ENCODE measurements at places on chromosomes 3 and 15. TPM values are rescaled to one million over a fixed set of nuclear protein-coding genes. Genes with fewer than 3 reads are reported as not detected.

Gene CCR8
- not detected for total RNA-seq

Gene DUOX1
- total RNA-seq, result 0.23 TPM

Gene ACP3
- total RNA-seq, result 11.3 TPM

Gene MESP2
- total RNA-seq, result not detected

GRCh38 chr3:190120269-190121060, at the start of gene P3H2:
TSS of gene P3H2 (minus strand) at chr3:190120897. CDS start at chr3:190120731, 166 bp downstream.
- peak; percentile 88 for DNase-seq

- peak; percentile 33 for DNase-seq
Measured at GRCh38 chr3:46662771-46663551, 30.5 kb downstream of the ALS2CL start.

DNA sequence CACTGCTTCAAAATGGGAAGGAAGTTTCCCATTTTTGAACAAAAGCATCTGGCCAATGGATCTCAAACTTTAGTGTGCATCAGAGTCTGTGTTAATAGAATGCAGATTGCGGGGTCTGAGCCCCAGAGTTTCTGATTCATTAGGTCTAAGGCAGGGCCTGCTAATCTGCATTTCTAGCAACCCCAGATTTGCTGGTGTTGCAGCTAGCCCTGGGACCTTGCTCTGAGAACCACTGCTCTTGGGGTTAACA, 30.7 kb upstream of the USP3 start:
- DNase-seq, result no peak

DNA sequence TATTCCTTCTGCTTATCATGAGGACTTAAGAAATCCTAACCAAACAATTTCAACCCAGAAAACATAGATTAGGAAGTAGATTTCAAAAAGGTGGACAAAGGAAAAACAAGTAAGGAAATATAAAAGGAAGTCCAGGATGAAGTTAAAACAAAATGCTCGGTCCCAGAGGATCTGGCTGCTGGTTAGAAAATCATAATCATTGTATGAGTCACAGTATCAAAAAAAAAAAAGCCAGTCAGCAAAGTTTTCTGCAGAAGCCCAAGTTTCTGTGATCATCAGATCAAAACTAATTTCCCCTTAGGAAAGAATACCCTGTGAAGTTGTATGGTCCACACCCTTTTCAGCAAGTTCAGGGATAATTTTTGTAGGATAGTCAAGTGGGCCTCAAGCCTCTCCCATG, 43.0 kb upstream of the LRTM1 start:
- DNase-seq, result no peak

DNA sequence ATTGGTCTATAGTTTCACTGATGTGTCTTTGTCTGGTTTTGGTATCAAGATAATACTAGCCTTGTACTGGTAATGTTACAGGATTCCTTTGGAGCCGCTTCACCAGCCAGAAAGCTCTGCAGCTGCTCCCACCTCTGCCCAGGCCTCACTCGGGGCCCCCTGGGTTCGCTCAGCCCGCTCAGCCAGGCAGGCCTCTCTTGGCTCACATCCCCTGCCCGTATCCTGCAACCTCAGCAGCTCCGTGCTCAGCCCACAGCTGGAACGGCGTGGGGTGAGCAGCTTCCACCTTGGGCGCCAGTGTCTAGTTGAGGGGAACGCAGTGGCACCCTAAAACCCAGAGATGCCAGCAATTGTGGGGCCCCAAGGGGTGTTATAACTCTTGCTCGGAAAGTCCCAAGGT, 429.7 kb upstream of the ROBO2 start:
- no peak for DNase-seq

- DNase-seq, result peak; percentile 79
Measured at GRCh38 chr3:139935866-139936817, 1.2 kb downstream of the CLSTN2 start.

GRCh38 chr3:132488151-132488550, 70.8 kb downstream of the DNAJC13 start:
- no peak for DNase-seq

Measured in ovary (tissue), 10 donors.